Caco-2 (cell line): ENCODE measurements at places on chromosomes 11 and 22. TPM values are rescaled to one million over a fixed set of nuclear protein-coding genes. Genes with fewer than 3 reads are reported as not detected.

The PIH1D2 gene
- total RNA-seq = 2.6 and 2.7 TPM in 2 replicates

The CFAP300 gene
- total RNA-seq = 2.2 and 3.9 TPM in 2 replicates

The CRYBA4 gene
- 0.68 TPM in 1 of 2 replicates, not detected in the other for total RNA-seq

DNA sequence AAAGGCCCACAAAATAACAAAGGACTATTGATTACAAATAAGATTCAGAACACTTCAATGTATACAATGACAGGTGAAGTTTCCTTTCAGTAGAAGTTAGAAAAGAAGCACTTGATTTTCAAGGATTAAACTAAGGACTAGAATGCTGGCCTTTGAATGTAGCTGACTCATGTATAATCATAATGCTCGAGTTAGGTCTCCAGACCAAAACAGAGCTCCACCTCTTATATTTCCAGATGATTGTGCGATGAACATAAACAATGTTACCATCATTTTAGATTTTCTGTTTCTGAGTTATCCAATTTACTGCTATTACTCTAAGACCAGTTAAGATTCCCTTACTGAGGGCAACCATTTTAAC, 40.4 kb upstream of the RAPSN start:
- no peak for DNase-seq

DNA sequence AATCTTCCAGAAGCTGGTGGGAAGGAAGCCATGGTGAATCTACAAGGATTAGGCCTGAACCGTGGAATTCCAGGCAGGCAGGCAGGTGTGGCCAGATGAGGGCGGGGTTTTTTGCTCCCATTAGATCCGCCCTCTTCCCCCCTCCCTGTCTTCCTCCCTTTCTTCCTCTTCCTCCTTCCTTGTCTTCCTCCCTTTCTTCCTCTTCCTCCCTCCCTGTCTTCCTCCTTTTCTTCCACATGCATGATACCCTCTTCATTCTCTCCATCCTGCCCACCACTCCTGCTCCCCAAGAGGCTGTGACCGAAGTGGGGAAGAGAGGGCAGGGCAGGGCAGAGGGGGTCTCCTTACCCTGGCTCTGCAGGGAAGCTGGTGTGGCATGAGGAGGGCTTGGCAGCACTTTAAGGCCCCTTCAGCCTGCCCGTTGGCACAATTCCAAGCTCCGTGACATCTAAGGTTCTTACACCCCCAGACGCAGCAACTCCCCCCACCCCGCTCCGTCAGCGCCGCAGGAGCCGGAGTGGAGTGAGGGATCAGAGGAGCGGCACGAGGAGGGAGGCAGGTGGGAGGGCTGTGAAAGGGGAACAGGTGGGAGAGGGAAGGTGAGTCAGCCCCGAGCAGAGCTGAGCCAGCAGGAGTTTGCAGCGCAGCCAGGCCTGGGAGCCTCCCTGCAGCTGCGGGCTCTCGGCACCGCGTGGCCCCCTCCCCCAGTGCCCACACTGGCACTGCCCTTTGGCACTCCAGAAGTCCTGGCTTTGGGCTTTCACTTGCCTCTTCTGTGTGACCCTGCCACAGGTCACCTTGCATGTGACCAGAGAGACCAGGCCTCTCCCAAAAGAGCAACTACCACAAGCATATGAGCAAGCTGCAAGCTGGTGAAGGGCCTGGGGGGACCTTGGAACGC, 32.1 kb downstream of the KCNJ4 start:
- no peak for DNase-seq

GRCh38 chr11:47847537-47847891, 636 bp downstream of the NUP160 start:
- DNase-seq = no peak

- DNase-seq = no peak
Measured at GRCh38 chr22:40128989-40129388, 48.7 kb upstream of the TNRC6B start.

DNA sequence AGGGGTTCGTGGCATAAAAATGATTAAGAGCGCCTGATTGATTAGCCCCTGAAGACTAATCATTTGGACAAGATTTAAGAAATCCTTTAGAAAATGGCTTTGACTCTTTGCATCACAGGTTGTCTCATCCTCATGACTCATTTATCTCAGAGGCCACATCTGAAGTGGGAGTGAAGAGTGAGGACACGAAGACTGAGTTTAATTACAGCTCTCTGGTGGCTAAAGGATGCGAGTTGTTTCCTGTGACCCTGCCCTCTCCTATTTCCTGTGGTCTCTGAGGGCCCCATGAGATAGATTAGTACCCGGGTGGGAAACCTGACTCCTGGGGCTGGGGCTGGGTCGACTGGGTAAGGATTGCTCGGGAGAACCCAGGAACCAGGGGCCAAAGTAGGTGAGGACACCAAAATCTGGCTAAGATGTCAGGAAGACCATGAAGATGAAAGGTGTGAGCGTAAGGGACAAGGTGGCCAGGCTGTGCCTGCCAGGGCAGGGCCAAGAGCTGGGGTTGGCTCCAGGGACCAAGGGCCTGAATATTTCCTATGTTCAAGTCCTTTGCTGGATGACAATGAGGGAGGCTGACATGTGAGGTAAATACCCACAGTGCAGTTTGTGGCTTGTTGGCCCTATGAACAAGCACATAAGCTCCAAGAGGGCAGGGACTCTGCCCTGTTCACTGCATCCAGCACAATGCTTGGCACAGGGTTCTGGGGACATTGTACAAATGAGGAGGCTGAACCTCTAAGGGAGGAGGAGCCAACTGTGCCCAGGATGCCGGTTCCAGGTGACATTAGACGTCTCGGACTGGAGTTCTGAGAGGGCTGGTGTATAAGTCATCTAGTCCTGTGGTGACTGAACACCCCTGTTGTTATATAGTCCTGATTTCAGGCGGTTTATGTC, 3.6 kb downstream of the OTOG start:
- no peak for DNase-seq

DNA sequence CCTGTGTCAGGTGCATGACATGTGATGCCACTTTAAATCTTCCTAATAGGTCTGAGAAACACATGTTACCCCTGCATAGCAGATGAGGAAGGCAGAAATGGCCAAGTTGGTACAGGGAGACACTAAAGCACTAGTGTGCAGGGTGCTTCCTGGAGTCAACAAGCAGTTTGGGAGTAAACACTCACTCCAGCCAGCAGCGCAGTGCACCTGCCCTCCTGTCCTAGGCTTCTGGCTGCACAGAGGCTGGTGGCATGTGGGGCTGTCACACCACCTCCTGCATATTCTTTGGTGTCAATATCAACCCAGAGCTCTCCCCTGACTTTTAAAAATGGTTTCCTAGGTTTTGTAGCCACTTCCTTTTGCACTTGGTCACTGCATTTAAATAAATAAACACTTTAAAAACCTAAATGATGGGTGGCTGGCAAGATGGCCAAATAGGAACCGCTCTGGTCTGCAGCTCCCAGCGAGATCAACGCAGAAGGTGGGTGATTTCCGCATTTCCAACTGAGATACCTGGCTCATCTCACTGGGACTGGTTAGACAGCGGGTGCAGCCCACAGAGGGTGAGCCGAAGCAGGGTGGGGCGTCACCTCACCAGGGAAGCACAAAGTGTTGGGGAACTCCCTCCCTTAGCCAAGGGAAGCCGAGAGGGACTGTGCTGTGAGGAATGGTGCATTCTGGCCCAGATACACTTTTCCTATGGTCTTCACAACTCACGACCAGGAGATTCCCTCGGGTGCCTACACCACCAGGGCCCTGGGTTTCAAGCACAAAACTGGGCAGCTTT, 33.5 kb downstream of the GAB4 start:
- no peak for DNase-seq

- no peak for DNase-seq
Measured at GRCh38 chr22:45069925-45070324, 60.1 kb upstream of the PHF21B start.

GRCh38 chr22:41816871-41817270, 16.0 kb upstream of the SREBF2 start:
- DNase-seq = no peak

DNA sequence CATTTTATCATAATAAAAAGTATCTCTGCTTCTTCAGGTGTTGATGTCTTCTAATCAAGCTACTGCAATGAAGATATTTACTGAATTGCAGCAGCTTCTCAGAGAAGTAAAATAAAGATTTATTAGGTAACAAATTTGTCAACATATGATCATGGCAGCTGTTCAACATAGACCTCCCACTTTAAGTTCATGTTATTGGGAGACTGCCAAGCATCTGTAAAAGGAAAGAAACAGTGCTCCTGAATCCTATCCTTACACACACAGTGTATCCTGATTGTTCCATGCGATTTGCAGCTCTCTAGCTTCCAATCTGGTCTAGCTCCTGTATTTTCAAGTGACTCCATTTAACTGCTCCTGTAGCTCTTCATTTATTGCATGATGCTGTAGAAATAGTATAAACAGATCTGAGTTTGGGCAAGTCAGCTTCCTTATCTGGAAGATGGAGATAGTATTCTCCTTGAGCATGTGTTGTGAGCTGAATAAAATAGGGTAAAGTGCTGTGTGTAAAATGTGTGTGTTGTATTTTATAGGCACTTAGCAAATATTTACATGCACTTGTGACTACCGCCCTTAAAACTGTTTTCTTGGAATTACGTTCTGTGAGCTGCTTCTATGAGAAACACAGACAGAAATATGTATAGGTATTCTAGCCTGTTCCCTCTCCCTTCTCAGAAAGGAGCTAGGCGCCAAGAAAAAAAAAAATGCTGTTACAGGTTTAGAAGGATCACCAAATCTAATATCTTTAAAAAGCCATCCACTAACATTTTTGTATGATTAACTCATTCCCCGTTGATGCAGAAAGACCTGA, 290.6 kb downstream of the JRKL start:
- no peak for DNase-seq

DNA sequence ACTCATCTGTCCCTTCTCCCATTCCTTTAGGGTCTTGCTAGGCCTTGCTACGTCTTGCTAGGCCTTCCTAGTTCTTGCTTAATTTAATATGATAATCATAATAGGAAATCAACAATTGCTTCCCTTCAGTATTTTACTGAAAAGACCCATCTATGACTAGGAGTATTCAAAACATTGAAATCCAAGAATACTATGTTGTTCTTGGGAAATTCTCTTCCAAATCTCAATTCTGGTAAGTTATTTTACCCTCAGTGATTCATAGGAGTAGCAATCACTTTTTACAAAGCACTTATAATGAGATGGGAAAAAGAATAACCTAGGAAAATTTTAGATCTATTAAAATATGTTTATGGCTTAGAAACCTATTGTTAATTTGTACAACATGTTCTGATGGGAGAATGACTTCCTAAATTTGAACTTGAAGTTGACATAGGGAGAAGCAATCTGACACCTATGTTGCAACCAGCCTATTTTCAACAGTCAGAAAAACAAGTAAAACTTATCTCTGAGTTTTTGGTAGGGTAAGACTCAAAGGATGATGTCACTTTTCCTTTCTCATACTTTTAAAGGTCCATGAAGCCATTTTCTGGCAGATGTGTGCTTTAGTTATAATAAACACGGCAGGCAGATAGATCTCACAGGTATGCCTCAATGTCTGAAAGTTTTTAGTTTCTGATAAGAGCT, 29.5 kb upstream of the HIPK3 start:
- DNase-seq = no peak
